ENCODE measurements at places on chromosomes 6 and 20.

DNA sequence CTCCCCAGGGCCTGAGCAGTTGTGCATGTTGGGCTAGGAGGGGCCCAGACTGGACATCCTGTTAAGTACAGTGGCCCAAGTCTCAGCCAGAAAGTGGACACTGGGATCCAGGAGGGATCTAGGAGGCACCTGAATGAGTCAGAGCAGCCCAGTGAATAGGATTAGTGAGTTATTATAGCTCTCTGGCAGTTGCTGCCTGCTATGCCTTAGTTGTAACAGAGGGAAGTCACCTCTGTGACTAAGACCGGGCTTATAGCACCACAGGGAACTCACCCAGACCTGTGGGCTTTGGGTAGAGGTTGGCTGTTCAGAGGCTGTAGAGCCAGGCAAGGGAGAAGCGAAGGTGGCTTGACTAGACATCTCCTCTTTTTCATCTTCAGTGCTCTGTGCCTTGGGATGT, 39.0 kb upstream of the AAR2 start:
- no peak for DNase-seq

DNA sequence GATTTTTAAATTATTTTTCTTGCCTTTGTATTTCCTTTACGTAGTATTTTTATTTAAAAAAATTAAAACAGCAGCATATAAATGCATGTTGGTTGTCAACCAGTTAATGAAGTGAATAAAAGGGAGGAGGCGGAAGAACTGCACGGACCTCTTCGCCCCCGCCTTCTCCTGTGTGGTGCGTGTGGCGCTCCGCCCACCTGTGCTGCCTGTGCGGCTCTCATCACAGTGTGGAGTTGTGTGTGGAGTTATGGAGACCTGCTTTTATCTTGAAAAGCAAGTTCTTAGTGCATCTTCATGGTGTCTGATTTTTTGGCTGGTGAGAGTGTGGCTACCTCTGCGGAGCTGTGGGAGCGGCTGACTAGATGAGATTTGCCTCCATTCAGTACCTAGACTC, 58.4 kb downstream of the PTPN1 start:
- no peak for DNase-seq

DNA sequence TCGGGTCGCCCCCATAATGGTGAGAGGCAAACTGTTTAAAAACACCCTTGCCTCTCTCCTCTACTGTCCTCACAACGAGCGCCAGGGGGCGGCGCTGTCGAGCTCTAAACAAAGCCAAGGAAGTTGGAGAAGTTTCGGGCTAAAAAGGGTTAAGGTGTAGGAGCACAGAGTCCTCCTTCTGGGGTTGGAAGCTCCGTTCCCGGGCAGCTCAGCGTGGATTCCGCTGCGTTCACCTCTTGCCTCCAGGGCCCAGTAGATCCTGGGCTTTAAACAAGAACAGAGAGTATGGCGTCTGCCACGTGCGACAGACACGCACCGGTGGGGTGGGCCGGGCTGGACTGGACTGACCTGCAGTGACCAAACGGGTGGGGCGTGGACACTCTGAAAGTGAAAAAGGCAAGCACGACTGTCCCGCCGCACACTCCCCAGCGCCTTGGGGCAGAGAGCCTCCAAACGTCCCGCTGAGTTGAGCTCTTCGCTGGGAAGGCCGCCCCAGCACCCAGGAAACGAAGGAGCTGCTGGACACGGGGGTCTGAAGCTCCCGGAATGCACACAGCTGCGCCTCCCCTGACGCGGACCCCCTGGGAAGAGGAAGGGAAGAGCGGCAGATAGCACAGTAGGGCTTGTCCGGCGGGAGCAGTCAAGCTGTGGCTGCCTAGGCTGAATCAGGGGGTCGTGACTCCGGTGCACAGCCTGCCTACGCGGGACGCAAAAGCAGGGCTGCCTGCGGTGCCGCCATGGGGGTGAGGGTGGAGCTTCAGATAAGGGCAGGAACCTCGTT, 1.6 kb upstream of the THBD start:
- DNase-seq = no peak

DNA sequence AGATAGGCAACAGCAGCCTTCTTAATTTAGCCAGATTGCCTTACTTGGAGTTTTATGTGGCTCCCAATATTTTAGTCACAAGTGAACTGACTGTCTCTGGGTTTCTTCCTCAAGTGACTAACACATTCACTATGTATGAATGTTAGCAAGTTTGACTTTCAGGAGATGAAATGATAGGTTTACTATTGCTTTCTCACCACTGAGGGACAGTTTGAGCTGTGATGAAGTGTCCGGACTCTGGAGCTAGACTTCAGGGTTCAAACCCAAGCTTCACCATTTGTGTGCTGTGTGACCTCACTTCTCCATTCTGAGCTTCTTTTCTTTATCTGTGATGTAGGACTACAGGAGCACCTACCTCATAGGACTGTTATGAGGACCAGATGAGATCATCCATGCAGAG, 8.2 kb downstream of the DHX35 start:
- DNase-seq = no peak

GRCh38 chr6:160667639-160668481, 3.8 kb upstream of the LPA start:
- DNase-seq = no peak

- DNase-seq = no peak
Measured at GRCh38 chr6:119132261-119132981, 54.0 kb upstream of the FAM184A start.

Measured in RWPE2 (cell line).